ENCODE measurements at places on chromosomes 5 and 9.

DNA sequence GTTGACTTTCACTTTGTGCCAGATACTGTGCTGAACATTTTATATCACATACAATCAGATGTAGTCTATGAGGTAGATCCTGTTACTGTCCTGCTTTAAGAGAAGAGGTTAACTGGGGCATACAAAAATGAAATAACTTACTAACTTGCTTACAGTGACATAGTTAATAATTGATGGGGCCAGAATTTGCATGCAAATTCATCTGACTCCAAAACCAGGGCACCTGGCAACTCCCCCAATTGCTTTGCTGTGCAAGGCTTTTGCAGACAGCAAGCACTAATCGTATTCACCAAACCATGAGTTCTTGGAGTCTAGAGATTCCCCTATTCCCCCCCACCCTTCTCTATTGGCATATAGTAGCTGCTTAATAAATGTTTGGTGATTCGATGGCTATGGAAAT, 155.9 kb downstream of the TTLL11 start:
- no peak for DNase-seq

DNA sequence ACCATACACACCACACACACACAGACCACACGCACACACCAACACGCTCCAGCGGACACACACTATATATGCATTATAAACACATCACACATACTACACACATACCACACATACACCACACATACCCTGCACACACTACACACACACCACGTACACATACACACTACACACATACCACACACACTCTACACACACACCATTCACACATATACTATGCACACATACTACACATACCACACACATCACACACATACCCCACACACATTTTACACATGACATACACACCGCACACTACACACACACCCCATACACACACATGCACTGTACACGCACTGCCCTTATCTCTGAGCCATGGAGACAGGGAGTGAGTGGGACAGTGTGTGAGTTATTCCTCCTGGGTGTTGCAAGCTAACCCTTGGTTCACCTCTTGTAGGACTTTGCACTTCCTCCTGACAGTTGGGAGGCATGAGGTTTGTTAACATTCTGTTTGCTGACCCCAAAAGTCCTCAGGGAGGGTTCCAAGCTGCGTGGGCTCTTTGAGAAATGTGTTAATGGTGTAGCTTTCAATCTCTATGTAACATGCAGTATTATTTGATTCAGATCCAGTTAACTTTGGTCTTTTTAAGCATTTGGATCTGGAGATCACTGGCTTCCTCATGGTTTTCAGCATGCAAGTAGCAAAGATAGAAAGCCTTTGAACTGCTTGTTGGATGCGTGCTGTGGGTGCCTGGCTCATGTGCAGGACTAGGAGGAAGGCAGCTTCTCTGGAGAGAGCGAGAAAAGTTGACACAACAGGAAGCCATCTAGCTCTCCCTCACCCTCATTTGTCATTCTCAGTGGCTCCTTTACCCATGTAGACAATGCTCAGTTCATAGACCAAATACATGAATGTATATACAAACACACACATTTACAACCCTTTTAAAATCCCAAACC, 13.7 kb downstream of the IL31RA start:
- no peak for DNase-seq

DNA sequence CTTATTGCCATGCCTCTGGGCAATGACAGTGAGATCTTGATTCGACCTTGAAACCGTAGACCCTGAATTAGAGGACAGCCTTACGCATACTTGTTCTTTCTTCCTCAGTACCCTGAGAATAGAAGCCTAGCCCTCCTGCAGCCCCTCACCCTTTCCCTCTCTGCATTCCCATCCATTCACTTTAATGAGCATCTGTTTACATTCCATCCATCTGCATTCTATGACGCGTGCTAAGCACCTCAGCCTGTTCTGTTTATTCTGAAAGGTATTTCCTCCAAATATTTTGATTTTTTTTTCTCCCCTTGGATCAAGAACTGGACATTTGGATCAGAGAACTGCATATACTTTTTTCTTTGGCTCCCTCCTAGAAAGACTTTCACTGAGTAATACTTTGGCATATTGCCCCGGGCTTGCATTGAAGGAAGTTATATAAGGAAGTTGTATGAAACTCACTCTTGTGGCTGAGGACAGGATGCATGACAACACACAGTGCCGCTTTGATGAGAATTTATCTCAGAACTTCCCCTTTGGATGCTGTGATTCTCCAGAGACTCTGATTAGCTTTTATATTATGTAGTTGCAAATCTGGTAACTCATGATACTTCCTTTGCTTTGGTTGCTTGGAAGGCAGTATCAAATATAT, 15.7 kb downstream of the TMEM8B start:
- no peak for DNase-seq

DNA sequence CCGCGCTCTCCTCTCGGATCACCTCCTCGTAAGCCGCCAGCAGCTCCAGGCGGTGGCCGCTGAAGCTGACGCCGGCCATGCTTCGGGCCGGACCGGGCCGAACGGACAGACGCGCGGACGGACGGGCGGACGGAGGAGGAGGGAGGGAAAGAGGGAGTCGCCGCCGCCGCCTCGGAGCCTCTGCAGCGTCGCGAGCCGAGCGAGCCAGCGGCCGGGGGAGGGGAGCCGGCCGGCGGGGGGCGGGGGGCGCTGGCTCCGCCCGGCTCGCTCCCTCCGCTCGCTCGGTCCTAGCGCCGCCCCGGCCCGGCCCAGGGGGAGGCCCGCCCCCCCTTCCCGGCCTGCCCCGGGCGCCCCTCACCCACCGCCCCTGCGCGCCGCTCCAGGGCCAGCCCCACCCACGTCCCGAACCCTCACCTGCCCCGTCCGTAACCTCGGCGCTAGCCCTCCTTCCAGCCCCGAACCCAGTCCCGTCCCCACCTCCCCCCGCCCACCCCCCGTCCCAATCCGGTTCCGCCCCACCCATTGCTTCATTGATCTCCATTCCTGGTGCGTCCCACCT, at the start of gene DBN1:
TSS of gene DBN1 (minus strand) at position 192 of the 559 bp plus-strand sequence. CDS start at position 79, 113 bp downstream.
- DNase-seq = no peak

- DNase-seq = no peak
Observed at GRCh38 chr9:71683598-71684235, 84.6 kb downstream of the CEMIP2 start.

GRCh38 chr9:29976981-29977380, 2403.7 kb upstream of the C9orf72 start:
- no peak for DNase-seq

GRCh38 chr9:38308136-38308535, 84.4 kb upstream of the ALDH1B1 start:
- no peak for DNase-seq

DNA sequence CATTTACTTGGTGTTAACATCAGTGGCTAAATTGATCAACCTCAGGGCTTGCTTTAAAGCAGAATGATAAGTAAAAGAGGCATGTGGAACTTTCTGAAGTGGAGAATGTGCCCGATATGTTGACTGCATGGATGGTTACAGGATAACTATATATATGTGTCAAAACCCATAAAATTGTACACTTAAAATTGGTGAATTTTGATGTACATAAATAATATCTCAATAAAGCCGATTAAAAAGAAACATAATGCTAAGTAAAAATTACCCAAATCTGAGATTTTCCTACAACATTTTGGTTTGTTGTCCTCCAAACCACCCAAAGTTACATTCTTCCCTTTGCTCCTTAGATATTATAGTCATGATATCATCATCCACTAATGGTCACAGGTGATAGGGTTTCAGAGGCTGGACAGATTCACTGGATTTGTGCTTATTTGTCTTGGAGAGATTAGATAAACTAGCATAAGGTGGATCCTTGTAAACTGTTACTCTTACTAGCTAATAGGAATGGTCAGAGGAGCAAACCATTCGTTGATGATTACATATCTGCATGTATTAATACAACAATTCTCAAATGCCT, 119.7 kb upstream of the RPS23 start:
- no peak for DNase-seq

DNA sequence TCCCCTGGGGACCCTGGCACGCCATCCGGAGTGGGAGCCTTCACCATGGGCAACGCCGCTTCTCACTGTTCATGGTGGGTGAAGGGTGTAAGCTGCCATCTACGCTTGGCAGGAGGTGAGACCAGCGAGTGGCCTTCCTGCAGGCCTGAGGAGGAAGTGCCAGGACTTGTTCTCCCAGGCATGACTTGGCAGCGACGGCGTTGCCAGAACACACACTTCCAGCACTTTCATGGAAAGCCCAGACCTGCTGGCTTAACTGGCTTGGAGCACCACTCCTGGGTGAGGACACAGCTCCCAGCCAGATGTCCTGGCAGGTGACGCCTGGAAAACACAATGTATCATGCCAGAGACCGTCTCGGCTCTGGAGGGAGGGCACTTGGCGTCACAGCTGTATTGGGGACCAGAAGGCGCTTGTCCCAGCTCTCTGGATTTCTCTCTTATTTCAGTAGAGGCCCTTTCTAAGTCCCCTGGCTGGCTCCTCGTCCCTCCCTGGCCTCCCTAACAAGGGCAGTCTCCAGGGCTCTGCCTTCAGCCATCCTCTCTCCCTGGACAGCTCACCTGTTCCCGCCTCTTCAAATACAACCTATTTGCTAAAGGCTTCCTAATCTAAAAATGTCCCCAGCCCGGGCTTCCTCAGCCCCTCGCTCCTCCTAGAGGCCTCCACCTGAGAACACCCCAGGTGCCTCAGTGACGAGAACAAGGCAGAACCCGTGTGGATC, 188.3 kb downstream of the OLFM1 start:
- no peak for DNase-seq

DNA sequence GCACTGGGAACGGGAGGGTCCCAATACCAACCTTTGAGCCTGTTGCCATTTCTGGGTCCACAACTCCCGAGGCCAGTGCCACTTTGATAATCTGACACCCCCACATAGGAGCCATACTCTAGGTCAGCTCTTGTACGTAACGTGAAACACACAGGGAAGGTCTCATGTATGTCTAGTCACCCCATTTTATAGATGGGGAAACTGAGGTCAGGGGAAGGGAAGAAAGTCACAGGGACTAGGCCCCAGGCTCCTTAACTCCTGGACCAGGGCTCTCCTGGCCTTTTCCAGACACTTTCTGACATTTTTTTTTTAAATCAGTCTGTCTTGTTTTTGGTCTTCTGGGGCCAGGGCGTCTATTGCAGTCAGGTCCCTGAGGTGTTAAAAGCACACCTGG, 80.3 kb upstream of the SLC25A51 start:
- DNase-seq = no peak

DNA sequence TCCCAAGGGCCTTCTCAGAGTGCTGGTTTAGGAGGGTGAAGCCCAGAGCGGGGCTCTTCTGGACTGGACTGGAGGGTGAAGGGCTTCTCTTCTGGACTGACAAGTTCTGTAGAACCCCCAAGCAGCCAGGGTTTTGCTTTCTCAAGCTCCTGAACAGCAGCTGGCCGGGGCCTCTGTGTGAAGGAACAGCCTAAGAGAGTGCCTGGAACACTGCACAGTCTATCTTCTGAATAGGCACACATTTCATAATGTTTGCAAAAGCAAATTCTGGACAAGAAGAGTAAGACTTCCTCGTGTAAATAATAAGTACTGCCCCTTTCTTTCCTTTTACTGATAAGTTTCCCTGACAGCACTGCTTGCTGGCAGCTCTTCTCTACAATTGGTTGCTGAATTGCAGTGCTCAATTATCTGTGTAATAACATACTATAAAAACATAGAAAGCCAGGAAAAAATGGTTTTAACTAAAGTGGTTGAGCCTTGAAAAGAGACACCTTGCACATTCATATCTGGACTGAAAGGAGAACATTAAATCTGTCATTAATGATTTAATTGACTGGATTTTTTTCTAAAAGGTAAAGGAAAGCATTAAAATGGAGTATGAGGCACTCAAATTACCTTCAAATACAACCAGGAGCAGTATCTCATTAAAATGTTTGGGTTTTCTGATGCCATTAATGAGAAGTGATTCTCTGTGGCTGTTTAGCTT, 20.5 kb downstream of the MAST4 start:
- no peak for DNase-seq

DNA sequence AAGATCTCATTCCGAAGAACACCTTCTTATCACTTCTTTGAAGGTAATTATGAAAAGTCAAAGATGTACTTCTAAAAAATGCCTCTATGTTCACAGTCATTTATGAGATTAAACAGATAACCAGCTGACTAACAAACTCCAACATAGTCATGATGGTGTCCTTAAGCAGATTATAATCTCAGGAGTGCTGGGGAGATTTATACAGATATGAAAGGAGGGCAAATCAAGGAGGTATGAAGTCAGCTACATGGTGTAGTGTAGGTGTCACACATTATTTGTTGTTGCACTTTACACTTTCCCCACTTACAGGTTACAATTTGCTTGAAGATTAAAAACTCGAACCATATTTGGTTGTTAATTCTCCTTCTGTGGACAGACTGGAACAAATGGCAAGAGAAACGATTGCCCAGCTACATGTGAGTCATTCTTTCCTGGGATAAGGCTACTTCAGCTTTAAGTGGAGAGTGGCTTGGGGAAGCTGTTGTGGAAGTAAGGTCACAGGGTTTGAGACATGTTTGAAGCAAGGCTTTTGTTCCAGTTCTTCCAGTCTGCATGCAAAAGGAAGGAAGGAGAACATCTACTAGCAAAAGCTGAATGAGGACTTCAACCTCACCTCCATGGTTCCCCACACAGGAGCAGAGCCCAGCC, 320.1 kb downstream of the ADGRV1 start:
- DNase-seq = no peak

- no peak for DNase-seq
Observed at GRCh38 chr5:35338157-35338453, 107.8 kb upstream of the PRLR start.

GRCh38 chr9:3648722-3649246, 123.0 kb upstream of the RFX3 start:
- no peak for DNase-seq

Measured in activated CD4-positive, alpha-beta T cell treated with anti-CD3 and anti-CD28 coated beads, Interleukin-2, amount 50 U/mL, for 4 hours (primary cell).